ENCODE measurements at places on chromosomes 3 and 15.

DNA sequence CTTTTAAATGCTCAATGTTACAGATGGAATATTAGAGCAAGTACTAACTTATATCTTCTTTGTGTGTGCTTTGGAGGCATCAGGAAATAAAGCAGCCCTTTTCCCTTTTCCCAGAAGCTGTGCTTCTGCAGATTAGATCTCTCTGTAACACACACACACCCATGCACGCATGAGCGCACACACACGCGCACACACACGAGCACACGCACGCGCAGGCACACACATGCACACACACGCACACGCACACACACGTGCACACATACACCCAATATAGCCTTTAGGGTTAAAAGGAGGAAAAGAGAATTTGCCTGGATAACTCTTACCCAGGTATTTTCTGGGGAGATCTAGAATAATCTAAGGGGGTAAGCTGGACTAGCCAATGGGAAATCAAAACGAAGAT lies 56.9 kb downstream of the TFRC start:
- no peak for DNase-seq

DNA sequence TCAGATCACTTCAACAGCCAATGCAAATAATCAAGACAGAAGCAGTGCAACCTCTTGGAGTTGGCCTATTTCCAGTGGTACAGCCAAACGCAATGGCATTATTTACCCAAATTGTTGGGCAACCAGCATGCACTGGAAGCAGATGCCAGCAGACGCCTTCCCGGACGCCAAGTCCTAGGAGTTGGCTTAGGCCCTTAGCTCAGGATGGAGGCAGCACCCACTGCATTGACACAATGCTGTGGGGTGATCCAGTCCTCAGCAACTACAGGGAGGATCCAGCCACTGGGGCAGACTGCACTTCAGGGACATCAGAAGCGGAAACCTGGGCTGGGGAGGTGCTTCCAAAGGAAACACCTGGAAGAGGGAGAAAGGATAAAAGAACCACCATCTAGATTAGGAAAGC lies 290.4 kb downstream of the FAM43A start:
- no peak for DNase-seq

GRCh38 chr3:18208091-18208490 lies 217.0 kb downstream of the SATB1 start:
- DNase-seq = no peak

- DNase-seq = no peak
Observed at GRCh38 chr3:165170236-165170635, 25.9 kb downstream of the SLITRK3 start.

Data from frontal cortex (tissue), 4 donors.